ENCODE measurements at places on chromosomes 2 and 18.

GRCh38 chr2:196108604-196109003 is 40.0 kb upstream of the DNAH7 start:
- DNase-seq: no peak

DNA sequence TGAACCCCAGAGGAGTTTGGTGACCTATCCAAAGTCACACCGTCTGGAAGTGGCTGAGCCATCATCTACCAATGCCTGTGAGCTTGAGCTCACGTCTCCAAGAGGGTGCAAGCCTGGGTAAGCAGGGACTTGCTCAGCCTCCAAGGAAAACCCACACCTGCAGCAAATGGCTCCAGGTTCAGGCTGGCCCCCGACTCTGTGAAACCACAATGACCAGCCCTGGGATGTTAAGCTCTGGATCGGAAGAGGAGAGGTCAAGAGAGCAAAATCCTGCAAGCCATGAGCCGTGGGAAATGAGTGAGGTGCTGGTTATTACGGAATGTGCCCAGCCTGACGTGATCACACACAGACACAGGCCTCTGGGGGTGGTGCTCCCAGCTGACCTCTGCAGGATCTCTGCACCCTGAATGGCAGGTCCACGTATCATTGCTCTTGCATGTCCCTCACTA is 94.1 kb upstream of the OTOS start:
- DNase-seq: no peak

DNA sequence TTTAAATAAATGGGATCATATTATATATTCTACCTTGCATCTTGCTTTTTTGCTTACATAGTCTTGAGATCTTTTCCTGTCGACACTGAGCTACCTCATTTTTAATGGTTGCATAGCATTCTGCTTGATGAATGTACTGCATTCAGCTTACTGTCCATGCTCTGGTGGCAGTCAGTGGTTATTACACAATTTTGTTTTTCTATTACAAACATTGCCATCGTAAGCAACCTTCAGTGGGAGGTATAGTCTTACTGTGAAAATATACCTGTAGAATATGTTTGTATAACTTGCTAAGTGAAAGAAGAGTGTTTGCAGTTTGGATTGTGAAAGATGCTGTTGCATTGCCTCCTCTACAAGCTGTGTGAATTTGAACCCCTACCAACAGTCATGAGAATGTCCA is 43.4 kb downstream of the UBXN4 start:
- no peak for DNase-seq

DNA sequence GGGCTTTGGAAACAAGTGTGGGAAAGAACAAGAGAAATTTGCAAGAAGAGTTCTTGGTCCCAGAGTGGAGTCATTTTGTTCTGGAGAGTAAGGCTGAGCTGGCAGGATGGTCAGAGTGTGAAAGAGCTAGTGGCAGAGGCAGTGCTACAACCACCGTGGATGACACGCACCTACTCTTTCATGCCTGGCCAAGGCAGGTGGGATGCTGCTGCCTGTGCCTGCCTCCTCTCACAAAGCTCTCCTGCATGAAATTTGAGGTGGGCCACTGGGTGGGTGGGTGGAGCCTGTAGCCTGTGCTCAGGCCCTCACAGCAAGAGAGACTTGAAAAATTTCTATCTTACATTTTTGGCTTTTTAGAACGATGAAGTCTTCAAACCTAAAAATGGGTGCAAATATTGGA is 9.4 kb upstream of the INO80C start:
- no peak for DNase-seq

GRCh38 chr2:152627351-152627957 is 89.8 kb downstream of the PRPF40A start:
- no peak for DNase-seq

DNA sequence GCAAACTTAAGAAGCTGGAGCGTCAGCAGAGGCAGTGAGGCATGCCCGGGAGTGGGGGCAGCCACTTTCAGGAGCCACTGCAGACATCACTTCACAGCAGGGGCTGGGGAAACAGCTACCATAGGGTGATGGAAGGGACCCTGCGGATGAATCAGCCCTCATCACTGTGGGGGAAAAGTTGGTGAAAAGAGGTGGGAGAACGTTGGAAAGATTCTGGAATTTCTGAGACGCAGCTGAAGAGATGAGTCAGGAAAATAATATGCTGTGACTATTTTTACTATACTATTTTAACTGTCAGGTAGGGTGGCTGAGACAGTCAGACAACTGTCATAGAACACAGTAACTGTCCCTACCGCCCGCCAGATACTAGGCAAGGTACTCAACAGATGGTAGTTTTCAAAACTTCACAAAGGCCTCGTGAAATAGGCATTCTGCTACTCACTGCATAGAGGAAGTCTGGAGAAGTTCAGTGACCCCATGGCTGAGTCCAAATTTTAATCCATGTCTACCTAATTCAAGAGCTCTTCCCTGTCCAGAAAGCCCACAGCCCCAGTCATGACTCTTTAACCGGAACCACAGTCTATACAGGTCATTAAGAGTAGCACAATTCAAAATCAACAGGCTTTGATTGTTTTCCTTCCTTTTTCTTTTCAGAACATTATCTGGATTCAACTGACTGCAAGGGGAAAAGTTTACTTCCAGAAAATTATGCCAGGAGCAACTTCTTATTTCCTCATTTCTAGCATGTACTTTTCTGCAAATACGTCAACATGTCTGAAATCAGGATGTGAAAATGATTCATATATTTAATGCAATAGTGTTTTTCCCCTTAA is 39.3 kb upstream of the EPB41L3 start:
- DNase-seq: no peak

DNA sequence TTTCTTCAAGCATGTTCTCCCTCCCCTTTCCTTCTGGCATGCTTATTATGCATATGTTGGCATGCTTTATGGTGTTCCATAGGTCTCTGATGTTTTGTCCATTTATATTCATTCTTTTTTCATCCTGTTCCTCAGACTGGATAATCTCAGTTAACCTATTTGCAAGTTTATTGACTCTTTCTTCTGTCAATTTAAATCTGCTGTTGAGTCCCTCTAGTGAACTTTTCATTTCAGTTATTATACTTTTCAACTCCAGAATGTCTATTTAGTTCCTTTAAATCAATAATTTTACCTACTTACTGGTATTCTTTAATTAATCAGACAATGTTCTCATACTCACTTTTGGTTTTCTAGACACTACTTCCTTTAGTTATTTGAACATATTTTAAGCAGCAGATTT is 101.2 kb downstream of the GALNT14 start:
- no peak for DNase-seq

- DNase-seq: no peak
Measured at GRCh38 chr2:221134718-221135117, 437.4 kb downstream of the EPHA4 start.

DNA sequence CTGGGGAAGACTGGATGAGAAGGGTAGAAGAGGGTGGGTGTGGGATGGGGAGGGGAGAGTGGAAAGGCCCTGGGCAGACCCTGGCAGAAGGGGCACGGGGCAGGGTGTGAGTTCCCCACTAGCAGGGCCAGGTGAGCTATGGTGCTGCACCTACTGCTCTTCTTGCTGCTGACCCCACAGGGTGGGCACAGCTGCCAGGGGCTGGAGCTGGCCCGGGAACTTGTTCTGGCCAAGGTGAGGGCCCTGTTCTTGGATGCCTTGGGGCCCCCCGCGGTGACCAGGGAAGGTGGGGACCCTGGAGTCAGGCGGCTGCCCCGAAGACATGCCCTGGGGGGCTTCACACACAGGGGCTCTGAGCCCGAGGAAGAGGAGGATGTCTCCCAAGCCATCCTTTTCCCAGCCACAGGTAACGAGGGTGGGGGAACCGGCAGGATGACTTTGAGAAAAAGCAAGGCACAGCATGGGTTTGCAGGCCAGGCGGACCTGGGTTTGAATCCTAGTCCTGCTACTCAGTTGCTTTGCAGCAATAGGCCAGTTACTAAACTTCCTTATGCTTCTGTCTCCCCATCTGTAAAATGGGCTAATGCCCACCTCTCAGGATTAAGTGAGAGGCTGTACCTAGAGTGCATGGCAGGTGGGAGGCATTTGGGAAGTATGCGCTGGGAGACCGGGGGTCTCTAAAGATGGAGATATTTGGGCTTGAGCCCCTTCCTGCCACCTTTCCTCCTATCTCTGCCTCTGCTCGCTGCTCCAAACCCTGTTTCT is at the start of gene INHA:
TSS of gene INHA (plus strand) at position 74 of the 765 bp plus-strand sequence. CDS start at position 139, 65 bp downstream.
- no peak for DNase-seq

- no peak for DNase-seq
Measured at GRCh38 chr2:30155202-30155601, 8.4 kb downstream of the YPEL5 start.

DNA sequence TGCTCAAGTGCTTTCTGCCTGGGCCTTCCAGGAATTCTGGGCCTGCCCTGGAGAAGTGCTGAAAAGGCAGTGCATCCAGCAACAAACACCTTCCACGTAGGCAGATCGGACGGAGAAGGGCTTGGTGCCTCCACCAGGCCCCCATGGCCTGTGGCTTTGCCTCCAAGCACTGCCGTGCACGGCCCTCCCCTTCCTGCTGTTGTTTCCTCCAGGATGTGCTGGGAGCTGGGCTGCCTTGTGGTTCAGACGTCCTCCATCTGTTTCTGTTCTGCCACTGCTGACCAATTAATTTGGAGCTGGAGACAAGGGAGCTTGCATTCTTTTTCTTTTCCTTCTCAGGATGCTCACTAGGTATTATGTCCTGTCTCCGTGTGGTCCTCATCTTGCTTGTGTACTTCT is 197.0 kb downstream of the HRH4 start:
- no peak for DNase-seq

GRCh38 chr18:74234326-74235171 is 57.2 kb downstream of the CYB5A start:
- no peak for DNase-seq

GRCh38 chr2:197205585-197206215 is 104.9 kb downstream of the ANKRD44 start:
- DNase-seq: peak; percentile 63

- DNase-seq: no peak
Measured at GRCh38 chr2:46865181-46865970, 50.2 kb downstream of the MCFD2 start.

- DNase-seq: no peak
Measured at GRCh38 chr2:17758118-17758517, 4.2 kb downstream of the GEN1 start.

- no peak for DNase-seq
Measured at GRCh38 chr18:69648486-69648885, 247.8 kb downstream of the DOK6 start.

DNA sequence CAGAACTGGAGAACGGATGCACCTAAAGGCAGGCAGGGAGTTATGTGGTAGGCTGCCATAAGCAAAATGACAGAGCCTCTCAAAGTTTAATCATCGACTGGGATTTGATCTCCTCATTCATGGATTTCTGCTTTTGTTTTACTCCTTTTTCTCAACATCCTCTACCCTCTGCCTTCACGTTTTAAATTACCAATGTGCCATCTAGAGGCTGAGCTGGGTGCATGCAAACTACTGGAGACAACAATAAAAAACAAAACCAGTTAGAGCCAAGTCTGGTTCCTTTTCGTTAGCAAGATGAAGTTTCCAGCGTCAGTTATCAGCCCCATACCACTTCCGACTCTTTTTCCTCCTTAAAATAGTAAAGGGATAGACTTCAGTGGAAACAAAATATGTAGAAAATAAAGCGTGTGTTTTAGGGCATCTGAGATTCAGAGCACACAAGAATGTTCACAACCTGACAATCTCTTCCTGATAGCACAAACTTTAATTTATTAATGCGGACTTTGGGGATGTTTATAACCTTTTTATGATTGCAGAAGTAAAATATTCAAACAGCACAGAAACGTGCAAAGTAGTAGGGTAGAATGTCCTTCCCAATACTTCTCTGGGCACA is 117.0 kb downstream of the LAMA1 start:
- DNase-seq: no peak

DNA sequence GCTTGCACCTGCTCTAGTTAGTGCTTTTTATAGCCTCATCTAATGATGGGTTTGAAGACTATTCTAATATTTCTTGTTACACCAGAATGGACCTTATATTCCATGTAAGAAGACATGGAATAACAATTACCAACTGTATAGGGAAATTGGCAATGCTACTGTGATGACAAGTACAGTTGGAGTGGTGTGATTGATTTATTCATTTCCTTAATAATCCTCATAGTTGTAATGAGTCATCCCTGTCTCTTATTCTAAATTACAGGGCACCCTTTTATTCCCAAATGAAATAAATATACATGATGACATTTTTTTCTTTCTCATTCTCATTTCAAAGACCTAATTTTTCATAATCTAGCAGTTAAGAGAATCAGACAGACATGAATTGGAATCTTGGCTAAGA is 18.3 kb upstream of the TLK1 start:
- no peak for DNase-seq

DNA sequence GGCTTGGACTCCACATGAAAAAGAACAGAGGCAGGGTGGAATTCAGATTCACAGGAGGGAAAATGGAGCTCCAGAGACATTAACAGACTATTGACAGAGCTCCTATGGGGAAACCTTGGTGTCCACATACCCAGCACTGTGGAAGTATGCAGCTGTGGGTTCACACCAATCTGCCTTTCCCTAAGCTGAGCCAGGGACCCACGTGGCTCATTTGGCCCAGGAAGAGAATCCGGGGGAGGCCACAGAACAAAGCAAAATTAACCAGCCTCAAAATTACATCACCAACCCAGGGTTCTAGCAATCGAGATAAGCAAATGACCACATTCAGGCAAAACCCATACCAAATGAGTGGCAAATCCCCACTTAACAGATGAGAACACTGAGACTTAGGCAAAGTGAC is 105.8 kb upstream of the TWIST2 start:
- DNase-seq: no peak

DNA sequence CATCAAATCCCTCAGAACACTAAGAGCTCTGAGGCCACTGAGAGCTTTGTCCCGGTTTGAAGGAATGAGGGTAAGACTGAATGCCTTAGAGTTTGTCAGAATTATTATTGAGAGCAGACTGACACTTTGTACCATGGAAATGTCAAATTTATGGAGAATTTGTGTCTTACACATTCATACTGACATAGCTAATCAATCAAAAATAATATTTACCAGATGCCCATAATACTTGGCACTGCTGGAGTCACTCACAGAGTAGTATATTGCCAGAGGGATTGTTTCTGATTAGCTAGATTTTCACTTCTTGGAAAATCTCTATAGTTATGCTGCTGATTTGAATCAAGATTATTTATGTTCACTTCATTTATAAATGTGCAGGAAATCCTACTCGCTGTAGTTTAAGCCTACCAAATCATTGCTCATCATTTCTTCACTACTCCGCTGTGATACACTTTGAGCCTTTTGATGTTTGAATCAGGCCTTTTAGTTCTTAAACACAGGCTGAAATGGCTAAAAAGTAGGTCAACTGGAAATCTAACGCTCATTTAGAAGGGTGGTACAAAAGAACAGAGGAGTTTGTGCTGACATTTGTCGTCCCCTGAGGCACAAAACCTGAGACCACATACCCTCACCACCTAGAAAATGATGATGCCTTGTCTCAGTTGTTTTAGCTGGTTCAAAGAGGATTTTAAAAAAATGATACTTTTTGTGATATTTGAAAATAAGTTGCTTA is 96.1 kb upstream of the CSRNP3 start:
- no peak for DNase-seq

GRCh38 chr2:182186132-182186735 is 200.6 kb downstream of the PPP1R1C start:
- no peak for DNase-seq

DNA sequence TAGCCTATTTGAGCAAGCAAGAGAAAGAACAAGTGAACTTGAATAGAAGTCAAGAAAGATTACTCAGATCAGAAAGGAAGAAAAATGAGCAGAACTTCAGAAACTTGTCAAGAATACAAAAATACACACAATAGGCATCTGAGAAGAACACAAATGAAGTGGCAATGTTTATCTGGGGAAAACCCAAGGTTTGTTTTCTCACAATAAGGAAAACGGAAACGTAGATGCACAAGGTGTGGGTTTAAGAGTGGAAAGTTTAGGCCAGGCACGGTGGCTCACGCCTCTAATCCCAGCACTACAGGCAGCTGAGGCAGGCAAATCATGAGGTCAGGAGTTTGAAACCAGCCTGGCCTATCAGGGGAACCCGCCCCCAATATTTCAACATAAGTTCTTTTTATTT is 159.5 kb upstream of the GYPC start:
- no peak for DNase-seq
